Activated CD8-positive, alpha-beta memory T cell treated with anti-CD3 and anti-CD28 coated beads, Interleukin-2, amount 10 ng/mL, durations not matched to agents 7 days and 5 days (primary cell): ENCODE measurements at places on chromosomes 7 and 10.

DNA sequence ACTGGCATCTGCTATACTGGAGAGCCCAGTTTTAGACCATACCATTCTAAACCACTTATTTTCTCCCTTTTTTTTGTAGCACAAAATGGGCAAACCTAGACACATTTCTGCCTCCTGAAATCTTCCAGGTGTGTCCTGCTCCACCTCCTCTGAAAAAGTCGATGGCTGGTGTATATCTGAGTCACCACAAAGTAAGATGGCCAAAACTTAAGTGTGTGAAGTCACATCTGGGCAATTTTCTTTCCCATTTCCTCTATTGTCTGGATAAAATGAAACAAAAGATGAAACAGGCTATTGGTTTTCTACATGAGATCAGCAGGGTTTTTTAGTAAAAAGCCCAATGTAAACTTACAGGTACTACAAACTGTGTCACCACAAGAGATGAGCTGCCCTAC, 65.5 kb downstream of the OSBPL3 start:
- H3K4me3 ChIP-seq: no peak overlapping the region

DNA sequence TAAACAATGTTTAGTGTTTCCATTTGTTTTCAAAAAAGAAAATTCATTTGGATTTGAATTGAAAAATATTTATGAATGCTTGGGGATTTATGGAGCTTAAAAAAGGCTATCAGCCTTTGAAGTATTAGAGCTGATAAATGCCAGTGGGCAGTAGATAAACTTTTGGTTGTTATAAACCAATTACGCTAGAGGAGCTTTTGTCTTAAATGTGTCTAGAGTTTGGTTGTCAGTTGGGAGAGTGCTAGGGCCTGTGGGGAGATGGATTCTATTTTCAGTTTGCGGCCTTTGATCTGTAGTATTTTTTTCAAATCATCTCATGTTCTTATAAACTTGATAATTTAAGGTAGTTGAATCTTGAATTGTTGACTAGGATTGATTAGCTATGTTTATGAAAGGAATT, 104.0 kb downstream of the SND1 start:
- H3K36me3 ChIP-seq: peaks cover 22% of the 10 kb centered on the region
- H3K4me3 ChIP-seq: no peak overlapping the region
- no peaks in the 10 kb centered on the region for H3K27me3 ChIP-seq
- H3K27ac ChIP-seq: no peak overlapping the region

DNA sequence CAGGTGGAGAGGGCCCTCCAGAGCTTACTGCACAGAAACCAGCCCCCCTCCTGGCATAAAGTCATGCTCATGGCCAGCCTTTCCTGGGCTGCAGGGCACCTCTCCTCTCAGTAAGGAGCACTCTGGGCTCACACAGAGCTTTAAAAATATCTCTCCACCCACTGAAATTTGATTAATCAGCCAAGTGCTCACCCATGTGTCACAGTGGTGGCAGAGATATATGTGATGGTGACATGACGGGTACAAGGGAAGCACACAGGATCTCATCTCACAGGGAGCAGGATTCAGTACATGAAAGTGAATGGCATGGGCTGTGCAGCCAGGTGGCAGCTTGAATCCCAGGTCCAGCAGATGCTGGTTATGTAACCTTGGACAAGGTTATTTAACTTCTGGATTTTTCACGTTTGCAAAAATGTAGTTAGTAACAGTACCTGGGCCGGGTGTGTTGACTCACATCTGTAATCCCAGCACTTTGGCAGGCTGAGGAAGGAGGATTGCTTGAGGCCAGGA, 144.8 kb downstream of the CALN1 start:
- H3K4me1 ChIP-seq: no peaks in the 10 kb centered on the region
- no peak overlapping the region for H3K27ac ChIP-seq
- no peak for DNase-seq
- H3K27me3 ChIP-seq: no peaks in the 10 kb centered on the region

DNA sequence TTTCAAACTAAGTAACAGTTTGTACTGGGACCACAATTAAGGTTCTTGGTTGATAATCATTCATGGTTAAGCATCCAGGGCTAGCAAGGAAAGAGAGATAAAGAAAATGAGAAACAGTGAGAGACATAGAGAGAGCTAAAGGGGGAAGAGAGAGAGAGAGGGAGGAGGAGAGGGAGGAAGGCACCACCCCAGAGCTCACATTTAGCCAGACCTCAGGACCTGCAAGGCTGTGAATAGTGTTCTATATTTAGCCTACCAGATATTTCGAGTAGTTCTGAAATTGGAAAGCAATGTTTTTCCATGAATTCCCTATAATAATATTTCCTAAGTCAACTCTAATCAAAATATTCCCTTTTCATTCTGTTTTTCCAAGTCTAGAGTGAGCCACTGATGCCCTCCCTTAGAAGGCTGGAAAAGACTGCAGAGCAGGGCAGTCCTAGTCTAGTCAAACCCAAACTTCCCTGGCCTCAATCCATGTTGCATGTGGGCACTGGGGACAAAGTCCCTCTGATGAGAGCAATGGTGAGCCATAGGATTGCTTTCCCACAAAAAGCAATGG, 119.4 kb upstream of the INHBA start:
- H3K36me3 ChIP-seq: peaks cover 3% of the 10 kb centered on the region
- H3K4me3 ChIP-seq: no peak overlapping the region
- H3K27ac ChIP-seq: no peak overlapping the region

DNA sequence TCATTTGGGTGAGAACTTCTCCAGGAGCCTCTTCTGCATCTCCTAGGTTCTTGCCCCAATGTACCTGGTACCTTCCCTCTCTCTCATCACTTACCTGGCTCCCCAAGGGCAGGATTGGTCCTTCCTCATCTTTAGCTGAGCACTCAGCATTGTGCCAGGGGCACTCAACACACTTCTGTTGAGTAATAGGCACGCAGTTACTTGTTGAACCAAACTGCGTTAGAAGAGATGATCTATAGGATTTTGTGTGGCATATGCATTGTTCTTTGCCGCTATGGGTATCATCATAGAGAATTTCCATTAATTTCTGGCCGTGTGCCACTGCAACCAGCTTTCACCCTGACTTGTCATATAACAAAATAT, 16.4 kb downstream of the TBXAS1 start:
- no peak for DNase-seq
- no peaks in the 10 kb centered on the region for H3K36me3 ChIP-seq
- H3K27me3 ChIP-seq: peaks cover 7% of the 10 kb centered on the region
- H3K4me3 ChIP-seq: no peak overlapping the region
- peaks cover 5% of the 10 kb centered on the region for H3K4me1 ChIP-seq
